ENCODE measurements at places on chromosomes 7 and 10.

- peak; percentile 39 for DNase-seq
These were observed 53.0 kb upstream of the MAGI2 start for GRCh38 chr7:79506481-79506880.

GRCh38 chr10:47021850-47022249, 110.6 kb downstream of the PTPN20 start:
- no peak for DNase-seq

DNA sequence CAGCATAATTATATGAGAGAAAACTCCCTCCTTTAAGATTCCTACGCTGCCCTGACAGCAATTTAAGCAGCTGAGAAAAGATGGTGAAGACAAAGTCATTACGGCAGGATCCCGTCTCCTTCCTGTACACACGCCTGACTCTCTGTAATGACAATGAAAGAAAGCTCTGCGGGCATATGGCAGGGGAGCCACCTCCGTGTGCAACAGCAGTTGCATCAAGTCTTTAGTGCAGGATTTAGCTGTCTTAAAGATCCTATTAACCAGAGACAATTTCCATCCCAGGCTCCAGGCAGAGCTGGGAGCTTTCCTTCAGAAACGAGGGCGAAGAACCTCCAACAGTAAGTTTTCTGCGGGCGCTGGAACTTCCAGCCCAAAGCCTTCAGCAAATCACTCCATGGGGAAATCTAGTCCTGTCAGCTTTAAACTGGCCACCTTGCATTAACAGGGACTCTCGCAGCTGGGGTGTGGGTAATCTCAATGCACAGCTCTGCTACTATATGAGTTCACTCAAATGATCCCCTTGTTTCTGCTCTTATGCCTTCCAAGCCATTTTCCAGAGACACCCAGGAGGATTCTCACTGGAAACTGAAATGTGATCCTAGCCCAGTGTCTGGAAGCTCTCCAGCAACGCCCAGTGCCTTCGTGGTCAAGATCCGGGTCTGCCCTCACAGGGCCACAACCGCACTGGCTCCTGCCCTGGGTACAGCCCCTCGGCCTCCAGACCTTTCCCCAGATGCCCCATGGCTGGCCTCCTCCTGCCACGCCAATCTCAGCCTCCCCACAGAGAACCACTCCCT, 74.9 kb downstream of the CTBP2 start:
- peak; percentile 38 for DNase-seq

GRCh38 chr10:1134156-1134555, 78.0 kb downstream of the WDR37 start:
- DNase-seq = no peak

GRCh38 chr10:30233186-30233959, 115.7 kb downstream of the MTPAP start:
- DNase-seq = no peak

GRCh38 chr7:78037603-78038002, 239.0 kb downstream of the PHTF2 start:
- DNase-seq = no peak

- DNase-seq = no peak
These were observed 49.2 kb downstream of the GALNT11 start for GRCh38 chr7:152074673-152075072.

- no peak for DNase-seq
These were observed 280.9 kb downstream of the LRMDA start for GRCh38 chr10:75712242-75712880.

GRCh38 chr10:33335801-33336581, 1.5 kb upstream of the NRP1 start:
- peak; percentile 64 for DNase-seq

GRCh38 chr10:38103756-38104155, 9.6 kb downstream of the ZNF37A start:
- no peak for DNase-seq
